T-helper 9 cell (primary cell): ENCODE measurements at places on chromosomes 4 and X.

GRCh38 chr4:115670930-115671329, 557.5 kb upstream of the NDST4 start:
- DNase-seq, result no peak

GRCh38 chr4:169263791-169264392, 6.9 kb downstream of the SH3RF1 start:
- no peak for DNase-seq

DNA sequence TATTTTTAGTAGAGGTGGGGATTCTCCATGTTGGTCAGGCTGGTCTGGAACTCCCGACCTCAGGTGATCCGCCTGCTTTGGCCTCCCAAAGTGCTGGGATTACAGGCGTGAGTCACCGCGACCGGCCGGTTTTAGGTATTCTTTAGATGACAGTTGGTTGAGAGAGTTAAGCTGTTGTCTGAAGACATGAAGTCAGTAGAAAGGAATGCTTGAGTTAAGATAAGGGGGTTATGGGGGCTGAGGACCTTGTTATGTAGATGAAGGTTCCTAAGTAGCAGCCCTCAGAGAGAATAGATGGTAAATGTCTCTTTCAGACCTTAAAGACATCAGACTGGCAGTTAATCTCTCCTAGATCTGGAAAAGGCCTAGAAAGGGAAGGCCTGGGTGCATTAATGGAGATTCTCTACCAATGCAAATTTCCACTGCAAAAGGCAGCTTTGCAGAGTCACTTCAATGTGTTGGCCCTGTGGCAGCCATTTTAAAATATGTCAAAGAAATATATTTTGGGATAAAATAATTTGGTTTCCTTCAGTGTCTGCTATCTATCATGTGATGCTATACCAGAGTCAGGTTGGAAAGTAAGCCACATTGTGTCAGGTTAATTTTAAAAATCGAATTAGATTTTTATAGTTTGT, 6.4 kb upstream of the ZNF674 start:
- DNase-seq, result no peak

- no peak for DNase-seq
These were observed 29.2 kb downstream of the SULT1B1 start for GRCh38 chr4:69731241-69731640.

- no peak for DNase-seq
These were observed 75.2 kb downstream of the COQ2 start for GRCh38 chr4:83209419-83209818.

GRCh38 chr4:8528713-8529112, 51.5 kb upstream of the GPR78 start:
- DNase-seq, result no peak

- no peak for DNase-seq
These were observed 97.8 kb downstream of the TMEM47 start for GRCh38 chrX:34559325-34559724.

GRCh38 chr4:132992686-132993085, 156.4 kb upstream of the PCDH10 start:
- no peak for DNase-seq

DNA sequence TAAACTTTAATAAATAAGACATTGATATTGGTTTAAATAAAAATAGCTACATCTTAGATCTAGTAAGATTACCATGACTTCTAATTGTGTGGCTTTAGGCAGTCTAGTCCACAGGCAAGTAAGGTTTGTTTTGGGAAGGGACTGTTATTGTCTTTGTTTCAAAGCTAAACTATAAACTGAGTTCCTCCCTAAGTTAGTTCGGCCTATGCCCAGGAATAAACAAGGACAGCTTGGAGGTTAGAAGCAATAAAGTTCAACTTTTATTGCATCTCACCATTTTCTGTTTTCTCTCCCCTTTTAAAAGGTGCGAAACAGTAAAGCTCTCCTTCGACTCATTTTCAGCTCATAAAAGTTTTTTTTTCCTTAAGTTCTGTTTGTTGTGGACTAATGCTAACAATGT, 70.4 kb upstream of the S100G start:
- no peak for DNase-seq

DNA sequence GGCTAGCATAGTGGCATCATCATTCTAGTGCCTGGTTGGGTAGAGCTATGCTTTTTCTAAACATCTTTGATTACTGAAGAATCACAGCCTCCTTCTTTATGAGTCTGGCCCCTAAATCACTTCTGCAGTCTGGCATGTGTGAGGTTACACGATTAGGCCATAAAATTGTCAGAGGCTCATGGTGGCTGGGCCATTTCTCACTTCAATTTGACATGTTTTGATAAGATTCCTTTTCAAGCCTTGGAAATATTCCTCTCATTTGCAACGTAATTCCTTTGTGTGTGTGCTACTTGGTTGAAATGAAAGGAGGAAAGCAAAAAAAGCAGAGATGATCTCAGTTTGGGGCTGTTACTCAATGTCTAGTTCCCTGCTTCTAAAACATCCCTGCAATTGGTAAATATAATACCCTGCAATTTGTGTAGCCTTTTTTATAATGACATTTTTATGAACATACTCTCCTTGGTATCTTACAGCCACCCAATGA, 6.2 kb downstream of the CCKAR start:
- DNase-seq, result no peak

GRCh38 chrX:152905081-152905420, 7.2 kb downstream of the ZNF185 start:
- DNase-seq, result no peak

- DNase-seq, result no peak
These were observed 15.3 kb downstream of the FGFR3 start for GRCh38 chr4:1808396-1808795.

DNA sequence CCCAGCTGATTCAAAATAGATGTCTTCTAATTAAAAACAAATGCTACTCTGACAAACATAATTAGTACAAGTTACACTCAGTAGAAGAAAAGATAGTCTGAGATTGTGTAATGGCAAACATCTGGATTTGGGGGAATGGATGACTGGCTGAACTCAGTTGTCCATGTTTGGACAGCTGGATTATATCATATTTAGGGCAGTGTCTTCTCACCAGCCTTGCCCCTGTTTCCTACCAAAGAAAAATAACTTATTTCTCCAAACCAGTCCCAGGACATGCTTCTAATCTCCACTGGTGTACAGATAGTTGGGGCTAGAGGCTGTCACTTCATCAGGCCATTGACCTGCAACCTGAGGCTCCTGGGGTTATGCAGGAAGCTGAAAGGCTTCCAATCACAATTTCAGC, 237.3 kb downstream of the USP46 start:
- DNase-seq, result no peak

GRCh38 chr4:11232015-11232414, 196.7 kb downstream of the HS3ST1 start:
- no peak for DNase-seq

DNA sequence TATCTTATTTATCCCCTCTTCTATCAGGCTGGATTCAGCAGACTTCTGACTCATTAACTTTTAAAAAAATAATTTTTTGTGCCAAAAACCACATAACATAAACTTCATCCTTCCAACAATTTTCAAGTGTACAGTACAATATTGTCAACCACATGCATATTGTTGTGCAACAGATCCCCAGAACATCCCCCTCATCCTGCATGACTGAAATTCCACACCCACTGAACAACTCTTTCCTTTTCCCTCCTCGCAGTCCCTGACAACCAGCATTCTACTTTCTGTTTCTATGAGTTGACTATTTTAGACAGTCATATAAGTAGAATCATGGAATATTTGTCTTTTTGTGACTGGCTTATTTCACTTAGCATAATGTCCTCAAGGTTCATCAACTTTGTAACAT, 2.2 kb upstream of the MID2 start:
- DNase-seq, result no peak

- DNase-seq, result no peak
These were observed 46.1 kb upstream of the CITED1 start for GRCh38 chrX:72351606-72352334.

DNA sequence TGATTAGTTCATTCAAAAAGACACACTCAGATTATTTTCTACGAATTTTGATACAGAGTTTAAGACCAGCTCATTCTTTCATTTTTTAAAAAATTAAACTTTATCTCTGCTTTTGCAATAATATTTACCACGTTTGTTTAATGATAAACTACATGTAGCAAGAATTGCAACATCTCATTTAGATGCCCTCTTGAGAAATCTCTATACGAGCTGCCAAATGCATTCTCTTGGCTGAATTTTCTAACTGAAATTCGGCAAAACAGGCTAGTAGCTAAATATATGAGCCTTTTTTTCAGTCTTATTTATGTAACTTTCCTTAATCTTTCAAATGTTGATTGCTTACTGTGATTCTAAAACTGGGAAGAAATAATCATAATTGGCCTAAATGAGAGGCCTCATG, 2.1 kb upstream of the GC start:
- no peak for DNase-seq

GRCh38 chr4:160523231-160523630, 1420.4 kb downstream of the RAPGEF2 start:
- no peak for DNase-seq

- no peak for DNase-seq
These were observed 53.0 kb downstream of the HAND2 start for GRCh38 chr4:173477016-173477415.

- DNase-seq, result no peak
These were observed 193.0 kb downstream of the MGST2 start for GRCh38 chr4:139858436-139859205.

- DNase-seq, result no peak
These were observed 1.6 kb upstream of the LRAT start for GRCh38 chr4:154741922-154742850.

GRCh38 chr4:181661923-181662322, 581.3 kb upstream of the TENM3 start:
- no peak for DNase-seq

DNA sequence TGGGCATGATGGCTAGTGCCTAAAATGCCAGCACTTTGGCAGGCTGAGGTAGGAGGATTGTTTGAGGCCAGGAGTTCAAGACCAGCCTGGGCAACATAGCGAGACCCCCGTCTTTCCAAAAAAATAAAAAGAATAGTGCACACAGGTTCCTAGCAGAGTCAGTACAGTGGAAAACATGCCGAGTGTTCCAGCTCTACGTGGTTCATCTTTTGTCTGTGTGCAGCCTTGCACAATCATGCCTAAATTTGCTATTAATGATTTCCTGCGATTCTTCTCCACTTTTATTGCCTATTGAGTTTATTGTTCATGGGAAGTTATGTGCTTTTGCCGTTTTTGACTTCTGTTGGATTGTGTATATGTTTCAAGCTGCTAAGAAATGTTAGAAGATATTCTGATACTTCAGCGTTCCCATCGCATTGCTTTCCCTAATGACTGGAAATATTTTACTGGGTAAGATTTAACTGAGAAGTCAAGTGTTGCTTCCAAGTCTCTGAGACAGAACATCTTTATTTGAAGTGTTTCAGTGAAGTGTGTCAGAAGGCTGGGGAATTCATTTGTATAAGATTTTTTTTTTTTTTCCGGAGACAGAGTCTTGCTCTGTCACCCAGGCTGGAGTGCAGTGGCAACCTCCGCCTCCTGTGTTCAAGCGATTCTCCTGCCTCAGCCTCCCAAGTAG, 11.3 kb downstream of the DOCK11 start:
- DNase-seq, result no peak

DNA sequence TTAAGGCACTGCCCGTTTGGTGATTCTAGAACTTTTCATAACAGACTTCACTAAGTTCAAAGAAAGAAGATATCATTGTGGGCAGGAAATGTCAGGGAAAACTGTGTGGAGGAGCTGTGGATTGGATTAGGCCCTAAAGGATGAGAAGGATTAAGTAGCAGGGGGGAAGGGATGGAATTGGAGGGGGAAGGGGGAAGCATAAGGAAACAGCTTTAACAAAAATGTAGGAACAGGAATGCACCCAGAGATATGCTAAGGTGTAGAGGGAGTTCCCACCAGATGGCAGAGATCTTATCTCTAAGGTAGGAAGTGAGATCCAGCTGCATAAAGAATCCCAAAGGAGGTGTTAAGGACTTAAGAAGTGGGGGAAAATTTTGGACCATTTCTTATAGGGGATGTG, 114.5 kb downstream of the LARP7 start:
- DNase-seq, result no peak

DNA sequence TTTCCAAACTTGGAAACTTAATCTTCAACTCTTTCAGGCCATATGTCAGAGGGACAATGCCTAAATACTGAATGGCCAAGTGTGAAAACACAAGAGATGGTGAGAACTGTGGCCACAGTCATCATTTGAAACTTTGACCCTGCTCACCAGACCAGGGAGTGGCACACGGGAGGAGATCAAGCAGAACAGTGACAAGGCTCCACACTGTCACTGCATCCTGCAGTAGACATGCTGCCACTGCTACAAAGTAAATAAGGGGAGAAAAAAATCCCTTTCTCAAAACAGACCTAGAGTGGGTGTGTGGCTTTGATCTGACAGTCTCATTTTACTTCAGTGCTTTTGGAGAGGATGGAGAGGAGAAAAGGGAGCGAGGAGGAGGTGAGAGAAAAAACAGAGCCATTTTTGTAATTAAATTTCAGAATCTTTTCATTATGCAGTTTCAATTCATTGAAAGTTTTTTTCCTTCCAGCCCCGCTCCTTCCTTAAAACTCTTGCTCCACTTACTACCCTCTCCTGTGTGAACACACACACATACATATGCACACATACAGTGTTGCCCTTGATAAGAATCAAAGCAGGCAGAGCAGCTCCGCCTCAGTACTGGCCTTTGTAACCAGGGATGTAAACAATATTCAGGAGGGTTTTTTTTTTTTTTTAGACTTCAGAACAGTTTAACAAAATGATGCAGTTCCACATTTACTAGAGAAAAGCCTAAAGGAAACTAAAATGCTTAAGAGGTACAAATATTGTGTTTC, 34.4 kb downstream of the NEXMIF start:
- no peak for DNase-seq

- no peak for DNase-seq
These were observed 595.7 kb upstream of the EPHA5 start for GRCh38 chr4:66266035-66266434.

DNA sequence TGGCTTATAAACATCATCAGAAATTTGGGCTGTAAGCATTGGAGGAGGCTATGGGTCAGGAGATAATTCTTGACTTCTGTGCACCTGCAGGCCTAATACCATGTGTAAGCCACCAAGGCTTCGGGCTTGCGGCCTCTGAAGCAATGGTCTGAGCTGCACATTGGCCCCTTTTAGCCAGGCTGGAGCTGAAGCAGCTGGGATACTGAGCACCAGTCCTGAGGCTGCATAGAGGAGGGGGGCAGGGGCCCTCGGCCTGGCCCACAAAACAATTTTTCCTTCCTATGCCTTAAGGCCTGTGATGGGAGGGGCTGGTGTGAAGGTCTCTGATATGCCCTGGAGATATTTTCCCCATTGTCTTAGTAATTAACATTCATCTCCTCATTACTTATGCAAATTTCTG, 373.0 kb upstream of the HTR2C start:
- DNase-seq, result no peak

DNA sequence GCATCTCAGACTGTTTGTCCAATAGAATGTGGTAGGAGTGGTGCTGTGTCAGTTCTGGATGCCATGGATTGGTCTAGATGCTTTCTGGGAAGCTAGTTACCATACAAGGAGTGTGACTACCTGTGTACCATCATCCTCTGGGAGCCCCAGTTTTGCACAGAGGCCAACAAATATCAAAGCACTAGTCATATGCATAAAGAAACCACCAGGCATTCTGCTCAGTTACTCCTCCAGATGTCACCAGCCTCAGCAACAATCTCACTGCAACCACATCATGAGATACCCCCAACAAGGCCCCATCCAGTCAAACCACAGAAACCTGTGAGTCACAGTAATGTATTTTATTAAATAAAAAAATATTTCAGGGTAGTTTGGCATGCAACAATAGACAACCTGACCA, 435.8 kb upstream of the CPEB2 start:
- DNase-seq, result no peak

- no peak for DNase-seq
These were observed 27.0 kb upstream of the GPR78 start for GRCh38 chr4:8553216-8553615.

- no peak for DNase-seq
These were observed 55.9 kb upstream of the ALB start for GRCh38 chr4:73348185-73348584.
